ENCODE measurements at places on chromosomes 11 and 22.
A peak's percentile ranks its signal among the peaks of the same experiment; 100 is the strongest.

DNA sequence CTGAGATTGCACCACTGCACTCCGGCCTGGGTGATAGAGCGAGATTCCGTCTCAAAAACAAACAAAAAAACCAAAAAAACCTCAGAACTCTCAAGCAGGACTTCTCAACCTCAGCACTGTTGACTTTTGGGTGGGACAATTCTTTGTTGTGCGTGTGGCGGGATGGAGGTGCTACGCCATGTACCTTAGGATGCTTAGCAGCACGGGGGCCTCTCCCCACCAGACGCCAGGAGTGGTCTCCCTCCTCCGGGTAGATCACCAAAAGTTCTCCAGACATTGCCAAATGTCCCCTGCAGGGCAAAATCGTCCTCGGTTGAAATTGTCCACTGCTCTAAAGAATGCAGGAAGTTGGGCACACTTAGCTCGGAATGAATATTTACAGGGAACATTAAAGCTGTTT is 26.9 kb upstream of the ATXN10 start:
- DNase-seq = no peak

DNA sequence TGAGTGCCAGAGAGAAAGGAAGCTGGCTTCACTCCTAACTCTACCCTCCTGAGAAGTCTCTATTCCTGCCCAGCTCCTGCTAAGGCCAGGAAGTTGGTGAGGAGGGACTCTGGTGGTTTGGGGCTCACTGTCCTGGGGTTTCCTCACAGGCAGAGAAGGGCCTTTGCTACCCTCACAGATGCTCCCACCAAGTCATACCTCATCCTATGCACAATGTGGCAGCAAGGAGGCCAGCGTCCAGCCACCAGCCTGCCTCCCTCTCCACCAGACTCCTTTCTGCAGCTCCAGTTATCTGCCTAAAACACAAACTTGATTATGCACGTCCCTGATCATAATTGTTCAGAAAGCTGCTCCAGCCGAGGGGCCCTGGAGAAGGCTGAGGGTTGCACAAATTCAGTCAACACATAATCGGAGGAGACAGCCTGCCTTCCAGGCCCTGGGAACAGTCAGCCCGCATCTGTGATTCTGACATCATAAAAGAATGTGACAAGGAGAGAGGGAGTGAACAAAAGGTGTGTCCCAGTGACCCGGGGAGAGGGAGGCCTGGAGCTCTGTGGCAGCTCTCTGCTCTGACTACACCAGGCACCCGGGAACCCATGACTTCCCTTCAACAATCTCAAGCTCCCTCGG is 28.8 kb downstream of the DKK3 start:
- peak; percentile 68 for DNase-seq

GRCh38 chr11:8030526-8031247 is 43.5 kb downstream of the EIF3F start:
- DNase-seq = no peak

GRCh38 chr11:27392278-27393114 is 29.5 kb upstream of the CCDC34 start:
- DNase-seq = no peak

DNA sequence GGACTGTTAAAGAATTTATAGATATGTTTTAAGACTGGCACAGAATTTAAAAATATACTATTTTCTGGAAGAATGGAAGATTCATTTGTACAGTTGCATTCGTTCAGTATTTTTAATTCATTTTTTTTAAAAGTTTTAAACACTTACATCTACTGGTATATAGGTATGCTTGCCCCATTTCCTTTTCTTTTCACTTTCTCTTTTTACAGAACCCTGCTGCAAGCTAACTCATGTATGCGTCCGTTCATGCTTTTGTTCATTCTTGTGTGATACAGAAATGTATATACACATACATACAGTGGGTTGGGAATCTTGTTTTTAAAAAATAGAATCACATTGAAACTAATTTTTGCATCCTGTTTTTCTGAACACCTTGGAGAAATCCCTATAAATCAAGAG is 31.0 kb downstream of the PACS1 start:
- DNase-seq = no peak

DNA sequence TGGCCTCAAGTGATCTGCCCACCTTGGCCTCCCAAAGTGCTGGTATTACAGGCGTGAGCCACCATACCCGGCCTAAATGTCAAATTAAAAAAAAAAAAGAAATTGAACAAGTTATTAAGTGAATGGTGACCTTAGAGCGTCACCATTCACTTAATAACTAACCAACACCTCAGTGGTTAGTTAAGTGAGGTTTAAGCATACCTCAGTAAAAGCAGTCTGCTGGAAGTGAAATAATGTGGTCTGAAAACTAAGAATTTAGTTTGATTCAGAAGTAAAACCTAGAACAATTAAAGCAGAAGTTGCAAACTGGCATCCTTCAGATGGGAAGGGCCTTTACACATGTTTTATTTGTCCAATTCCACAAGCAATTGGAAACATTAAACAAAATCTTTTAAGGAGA is 71.5 kb downstream of the FCHSD2 start:
- DNase-seq = no peak
